ENCODE measurements at places on chromosomes 6 and 20.

DNA sequence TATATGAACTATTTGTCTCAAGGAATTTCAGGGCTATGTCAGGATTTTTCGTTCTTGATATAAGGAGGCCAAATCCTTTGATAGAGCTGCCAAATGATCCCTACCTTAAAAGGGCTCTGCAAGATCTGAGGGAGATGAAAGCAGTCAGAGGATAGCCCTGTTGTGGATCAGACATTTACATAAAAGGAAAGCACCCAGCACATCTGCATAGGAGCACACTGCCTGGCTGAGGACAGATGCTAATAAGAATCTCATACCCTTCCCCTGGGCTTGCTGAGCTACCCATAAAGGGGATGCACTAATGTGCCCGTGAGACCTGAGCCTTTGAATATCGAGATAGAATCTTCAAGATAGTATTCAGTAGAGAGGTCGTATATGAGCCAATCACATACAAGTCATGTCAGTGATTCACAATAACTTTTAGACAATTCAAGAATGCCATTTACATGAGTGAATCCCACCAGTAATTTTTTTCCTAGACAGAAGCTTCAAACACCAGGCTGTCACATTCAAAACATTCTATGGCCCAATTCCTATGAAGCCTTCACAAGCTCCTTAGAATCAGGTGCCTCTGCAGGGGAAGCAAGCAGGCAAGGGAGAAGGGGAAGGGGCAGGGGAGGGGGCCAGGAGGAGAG is 71.1 kb downstream of the STMND1 start:
- DNase-seq, result no peak

- DNase-seq, result no peak
These were observed 2.8 kb downstream of the ACSS1 start for GRCh38 chr20:25054995-25055629.

DNA sequence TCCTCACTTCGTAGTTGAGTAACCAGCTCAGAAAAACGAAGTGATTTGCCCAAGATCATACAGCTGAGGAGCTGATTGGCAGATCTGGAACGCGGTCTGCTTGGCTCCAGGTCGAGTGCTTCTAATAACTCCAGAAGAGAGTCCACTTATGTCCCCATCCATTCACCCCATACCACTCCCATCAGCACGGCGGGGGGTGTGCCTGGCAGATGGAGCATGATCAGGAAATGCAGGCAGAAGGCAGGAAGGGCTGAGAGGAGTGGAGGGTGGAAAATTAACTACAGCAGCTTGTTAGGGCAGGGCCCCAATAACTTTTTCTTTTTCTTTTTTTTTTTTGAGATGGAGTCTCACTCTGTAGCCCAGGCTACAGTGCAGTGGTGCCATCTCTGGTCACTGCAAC is 15.0 kb downstream of the FITM2 start:
- no peak for DNase-seq

GRCh38 chr6:165819394-165819793 is 156.4 kb upstream of the PDE10A start:
- no peak for DNase-seq

GRCh38 chr6:44425951-44426350 is 38.4 kb downstream of the CDC5L start:
- DNase-seq, result no peak

DNA sequence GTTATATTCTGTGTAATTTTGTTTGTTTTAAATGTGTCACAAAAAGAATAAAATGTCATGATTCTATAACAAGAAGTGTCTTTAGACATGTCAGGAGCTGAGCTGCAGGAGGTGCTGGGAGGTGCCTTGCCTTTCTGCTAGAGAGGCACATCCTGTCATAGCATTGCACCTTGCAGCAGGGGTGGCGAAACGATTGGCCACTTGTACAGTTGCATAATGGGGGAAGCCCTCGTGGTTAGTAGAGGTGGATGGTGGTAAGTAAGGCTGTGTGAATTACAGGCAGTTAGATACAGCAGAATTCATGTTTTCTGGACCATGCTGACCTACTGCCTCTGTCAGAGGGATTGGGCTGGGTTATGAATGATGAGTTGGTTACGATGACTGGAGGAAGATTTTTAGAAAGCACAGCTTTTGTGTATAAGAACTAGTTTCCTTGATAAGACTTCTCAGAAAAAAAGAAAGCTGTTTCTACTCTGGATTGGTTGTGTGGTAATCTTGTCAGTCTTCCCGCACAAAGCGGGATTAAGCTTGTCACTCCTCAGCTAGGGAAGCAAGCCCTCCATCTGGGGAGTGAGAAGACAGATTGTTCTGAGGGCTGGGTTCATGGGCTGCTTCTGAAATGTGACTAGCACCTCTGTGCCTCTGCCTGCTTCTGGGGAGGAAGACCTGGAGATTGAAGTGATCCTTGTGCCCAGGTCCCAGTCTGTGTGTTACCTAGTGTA is 74.9 kb downstream of the FOXO3 start:
- DNase-seq, result no peak

- DNase-seq, result no peak
These were observed 42.2 kb downstream of the C6orf132 start for GRCh38 chr6:42100029-42100901.

DNA sequence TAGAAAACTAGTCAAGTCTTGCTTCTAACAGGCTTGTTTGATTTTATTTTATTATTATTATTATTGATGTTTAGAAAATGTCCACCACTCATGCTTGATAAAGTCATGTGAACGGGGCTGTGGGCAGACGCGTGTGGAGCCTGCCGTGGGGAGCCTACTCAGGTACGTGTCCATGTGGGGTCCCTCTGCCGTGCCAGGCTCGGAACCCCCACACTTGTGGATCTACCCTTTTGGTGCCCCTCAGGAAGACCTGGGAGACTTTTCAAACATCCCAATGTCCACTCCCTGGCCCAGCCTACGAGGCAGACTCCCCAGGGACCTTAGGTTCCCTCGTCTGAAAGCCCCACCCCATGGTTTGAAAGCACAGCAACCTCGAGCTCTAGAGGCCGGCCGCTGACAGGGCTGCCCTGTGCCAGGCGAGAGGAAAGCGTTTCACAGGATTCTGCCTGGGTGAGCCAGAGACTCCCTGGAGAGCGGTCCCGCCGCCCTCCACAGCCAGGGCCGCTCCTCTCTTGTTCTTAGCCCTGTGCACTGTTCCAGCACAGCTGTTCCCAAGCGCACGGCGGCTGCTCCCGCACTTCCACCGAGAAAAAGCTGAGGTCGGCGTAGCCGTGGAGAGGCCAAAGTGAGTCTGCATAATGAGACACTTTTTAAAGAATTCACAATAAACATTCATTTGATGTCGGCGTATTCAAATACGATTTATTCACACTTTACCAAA is 249.7 kb downstream of the TTLL2 start:
- no peak for DNase-seq

DNA sequence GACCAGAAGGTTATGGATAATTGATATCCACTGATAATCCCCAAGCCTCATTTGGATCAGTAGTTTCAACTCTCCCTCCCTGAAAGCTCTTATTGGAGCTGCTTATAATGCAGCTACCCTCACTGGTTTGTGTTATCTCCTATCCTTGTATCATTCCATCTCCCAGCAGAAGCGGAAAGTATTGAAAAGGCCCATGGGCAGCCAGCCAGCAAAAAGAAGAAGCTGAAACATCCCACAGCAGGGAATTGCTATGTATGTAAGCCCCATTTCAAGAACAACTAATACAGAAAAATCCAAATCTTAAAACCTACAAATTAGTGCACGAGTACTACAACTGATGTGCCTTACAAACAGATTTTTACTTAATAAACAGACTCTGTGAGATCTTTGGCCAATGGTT is 269.0 kb upstream of the ECI2 start:
- no peak for DNase-seq

DNA sequence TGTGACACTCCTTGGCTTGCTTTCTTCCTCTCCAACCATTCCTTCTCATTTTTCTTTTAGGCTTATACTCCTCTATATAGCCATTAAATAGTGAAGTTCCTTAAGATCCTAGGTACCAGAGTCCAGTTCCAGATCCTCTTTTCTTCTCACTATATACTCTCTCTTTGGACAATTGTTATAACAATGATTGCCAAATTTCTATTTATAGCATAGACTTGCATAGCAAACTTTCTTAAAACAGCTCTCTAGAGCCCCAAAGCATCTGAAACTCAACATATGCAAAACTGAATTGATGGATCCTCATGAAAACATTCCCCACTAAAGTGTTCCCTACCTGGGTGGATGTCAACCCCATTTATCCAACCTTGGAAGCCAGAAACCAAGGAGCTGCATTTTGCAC is 13.4 kb downstream of the PHIP start:
- DNase-seq, result no peak

- DNase-seq, result no peak
These were observed 9.9 kb downstream of the BCL2L1 start for GRCh38 chr20:31712564-31713311.

DNA sequence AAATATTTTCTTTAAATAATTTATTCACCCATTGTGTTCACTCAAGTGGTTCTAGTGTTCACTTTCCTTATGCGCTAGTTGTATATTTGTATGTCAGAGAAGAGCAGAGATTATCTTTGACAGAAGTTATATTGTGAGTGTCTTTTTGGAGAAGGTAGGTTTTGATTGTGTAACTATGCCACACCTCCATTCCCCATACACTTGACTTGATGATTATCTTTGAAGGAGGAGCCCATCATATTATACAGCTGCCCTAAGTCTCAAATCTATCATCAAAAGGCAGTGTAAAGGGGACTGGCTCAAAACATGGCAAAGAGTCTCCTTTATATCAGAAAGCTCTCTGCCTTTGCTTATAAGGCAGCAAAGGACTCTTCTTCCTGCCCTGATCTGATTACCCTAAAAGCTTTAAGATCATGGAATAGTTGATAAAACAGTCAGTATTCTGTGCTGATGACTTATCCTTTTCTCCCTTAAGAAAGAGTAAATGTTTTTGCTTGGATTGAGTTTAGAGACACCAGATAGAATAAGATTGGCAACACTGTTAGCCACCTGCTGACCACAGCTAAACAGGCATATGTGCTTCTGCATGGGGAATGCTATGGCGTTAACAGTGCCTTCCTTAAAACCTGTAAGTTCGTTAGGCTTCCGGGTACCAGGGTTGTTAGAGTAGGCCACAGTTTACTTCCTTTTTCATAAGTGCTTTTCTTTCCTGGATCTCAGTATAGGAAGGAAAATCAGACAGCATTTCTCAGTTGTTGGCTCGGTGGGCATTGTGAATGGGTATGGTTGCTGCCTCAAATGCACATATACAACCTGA is 22.6 kb downstream of the TOP1 start:
- DNase-seq, result no peak

- no peak for DNase-seq
These were observed 790.2 kb downstream of the DHX35 start for GRCh38 chr20:39752262-39752876.

- DNase-seq, result no peak
These were observed 30.7 kb upstream of the MC3R start for GRCh38 chr20:56217829-56218228.

GRCh38 chr6:134171517-134171916 is 119.1 kb upstream of the SLC2A12 start:
- DNase-seq, result no peak

DNA sequence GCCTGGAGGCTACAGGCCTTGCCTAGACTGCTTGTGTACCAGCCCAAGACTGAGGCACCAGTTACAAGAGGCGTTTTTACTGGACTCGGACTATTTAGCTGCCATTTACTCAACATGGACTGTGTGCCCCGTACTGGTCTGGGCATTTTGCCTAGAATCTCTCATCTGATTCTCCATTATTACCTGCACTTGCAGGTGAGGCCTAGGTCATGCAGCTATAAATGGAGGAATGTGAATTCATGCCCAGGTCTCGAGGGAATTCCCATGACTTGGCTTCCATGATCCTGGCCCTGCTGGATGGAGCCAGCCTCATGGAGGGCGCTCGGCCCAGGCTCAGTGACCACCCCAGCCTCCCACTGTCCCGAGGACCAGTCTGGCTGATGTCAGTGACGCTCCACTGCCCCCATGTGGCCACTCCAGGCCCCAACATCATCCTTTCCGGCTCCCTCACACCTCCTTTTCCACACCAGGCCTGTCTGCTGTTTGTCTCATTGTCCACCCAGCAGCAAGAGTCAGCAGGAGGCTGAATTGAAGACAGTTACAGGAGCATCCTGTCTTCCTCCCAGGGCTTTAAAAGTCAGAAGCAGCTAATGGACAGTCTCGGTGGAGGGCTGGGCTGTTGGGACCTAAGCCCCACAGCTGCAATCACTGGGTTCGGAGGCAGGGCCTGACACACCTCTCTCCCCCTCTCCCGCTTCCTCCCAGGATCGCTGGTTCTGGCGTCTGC is 8.7 kb downstream of the MMP24OS start:
- peak; percentile 97 for DNase-seq

GRCh38 chr6:160088069-160088783 is 33.4 kb upstream of the SLC22A1 start:
- peak; percentile 75 for DNase-seq

- no peak for DNase-seq
These were observed 930.5 kb upstream of the FLRT3 start for GRCh38 chr20:15267935-15268334.

DNA sequence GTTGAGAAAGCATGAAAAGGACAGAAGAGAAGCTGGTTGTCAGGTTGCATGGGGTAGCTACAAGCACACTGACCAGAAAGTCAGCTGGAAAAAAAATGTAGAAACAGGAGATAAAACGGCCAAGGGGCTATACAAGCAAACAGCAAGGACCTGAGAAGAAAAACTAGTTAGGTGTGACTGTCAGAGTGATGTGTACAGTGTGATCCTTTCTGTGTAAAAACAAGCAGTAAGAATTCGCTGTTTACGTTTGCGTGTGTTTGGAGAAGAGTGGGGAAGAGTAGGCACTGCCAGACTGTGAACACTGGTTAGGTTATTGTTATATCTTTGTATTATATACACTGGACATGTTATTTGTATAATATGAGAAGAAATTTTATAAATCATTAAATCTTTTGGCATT is 28.1 kb downstream of the PTPN1 start:
- no peak for DNase-seq

GRCh38 chr20:17617212-17617867 is 47.5 kb downstream of the DSTN start:
- peak; percentile 86 for DNase-seq

GRCh38 chr20:40633123-40633850 is 55.7 kb downstream of the MAFB start:
- no peak for DNase-seq

DNA sequence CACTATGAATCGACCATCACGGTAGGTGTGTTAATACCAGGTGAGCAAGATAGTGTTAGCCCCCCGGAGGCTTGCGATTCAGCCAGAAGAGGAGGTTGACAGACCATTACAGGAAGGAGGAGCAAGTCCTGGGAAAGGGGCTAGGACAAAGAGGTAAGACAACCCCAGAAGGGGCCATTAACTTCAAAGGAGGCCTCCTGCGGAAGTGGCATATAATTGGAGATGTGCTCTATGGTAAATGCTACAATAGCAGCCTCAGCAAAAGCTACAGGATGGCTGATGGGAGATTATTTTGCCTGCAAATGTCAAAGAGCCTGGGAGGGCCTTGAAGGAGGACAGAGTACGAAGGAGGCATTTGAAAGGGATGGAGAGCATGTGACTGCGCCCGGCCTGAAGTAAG is 108.6 kb upstream of the CITED2 start:
- DNase-seq, result no peak

DNA sequence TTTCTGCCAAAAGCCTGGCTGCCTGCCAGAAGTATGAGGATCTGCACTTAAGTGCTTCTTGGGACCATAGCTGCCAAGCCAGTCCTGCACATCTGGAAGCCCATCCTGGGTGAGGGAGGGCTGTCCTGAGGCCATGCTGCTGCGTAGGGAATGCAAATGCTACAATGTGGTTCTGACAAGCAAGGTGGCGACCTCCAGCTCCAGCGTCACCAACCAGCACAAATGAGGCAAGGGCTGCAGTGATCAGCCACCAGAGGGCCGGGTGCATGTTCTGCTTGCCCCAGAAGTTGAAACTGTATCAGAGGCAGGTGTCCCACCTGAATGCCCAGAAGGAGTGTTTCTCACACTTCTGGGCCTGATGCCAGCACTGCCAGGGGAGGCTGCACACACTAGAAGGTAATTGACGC is 99.1 kb upstream of the KCNQ5 start:
- DNase-seq, result no peak
